ENCODE measurements at places on chromosomes 12 and 14.

DNA sequence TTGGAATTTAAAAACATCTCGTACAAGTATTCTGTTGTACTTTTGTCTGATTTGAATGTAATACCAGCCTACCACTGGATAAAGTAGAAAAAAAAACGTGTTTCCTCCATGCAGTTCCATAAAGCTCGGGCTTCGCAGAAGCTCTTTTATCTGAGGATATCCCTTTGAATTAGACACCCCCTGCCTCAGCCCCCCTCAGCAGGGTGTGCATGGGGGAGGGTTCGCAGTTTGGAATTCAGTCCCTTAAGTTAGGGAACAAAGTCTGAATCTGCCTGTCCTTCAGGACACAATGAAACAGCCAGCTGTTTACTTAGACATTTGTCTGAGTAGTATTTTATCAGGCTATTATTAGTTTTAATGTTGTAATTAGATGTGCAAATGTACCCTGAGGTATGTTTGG is 234.0 kb upstream of the CAND1 start:
- DNase-seq = no peak

GRCh38 chr12:89928467-89928866 is 219.8 kb upstream of the ATP2B1 start:
- no peak for DNase-seq

DNA sequence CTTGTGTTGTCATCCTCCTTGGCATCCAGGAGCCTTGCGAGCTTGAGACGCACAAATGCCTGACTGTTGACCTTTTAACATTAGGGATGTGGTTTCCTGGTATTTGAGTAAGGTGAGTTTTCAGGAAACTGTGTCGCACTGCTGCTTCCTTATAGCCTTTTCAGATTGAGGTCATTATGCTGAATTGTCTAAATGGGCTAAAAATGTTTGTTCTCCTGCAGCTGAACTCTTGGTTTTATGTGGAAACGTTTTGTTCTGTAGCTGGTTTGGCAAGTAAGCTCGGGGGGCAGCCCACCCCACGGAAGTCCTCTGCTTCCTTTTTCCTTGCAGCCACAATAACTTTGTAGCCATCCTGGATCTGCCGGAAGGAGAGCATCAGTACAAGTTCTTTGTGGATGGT is 5.7 kb downstream of the PRKAB1 start:
- no peak for DNase-seq

DNA sequence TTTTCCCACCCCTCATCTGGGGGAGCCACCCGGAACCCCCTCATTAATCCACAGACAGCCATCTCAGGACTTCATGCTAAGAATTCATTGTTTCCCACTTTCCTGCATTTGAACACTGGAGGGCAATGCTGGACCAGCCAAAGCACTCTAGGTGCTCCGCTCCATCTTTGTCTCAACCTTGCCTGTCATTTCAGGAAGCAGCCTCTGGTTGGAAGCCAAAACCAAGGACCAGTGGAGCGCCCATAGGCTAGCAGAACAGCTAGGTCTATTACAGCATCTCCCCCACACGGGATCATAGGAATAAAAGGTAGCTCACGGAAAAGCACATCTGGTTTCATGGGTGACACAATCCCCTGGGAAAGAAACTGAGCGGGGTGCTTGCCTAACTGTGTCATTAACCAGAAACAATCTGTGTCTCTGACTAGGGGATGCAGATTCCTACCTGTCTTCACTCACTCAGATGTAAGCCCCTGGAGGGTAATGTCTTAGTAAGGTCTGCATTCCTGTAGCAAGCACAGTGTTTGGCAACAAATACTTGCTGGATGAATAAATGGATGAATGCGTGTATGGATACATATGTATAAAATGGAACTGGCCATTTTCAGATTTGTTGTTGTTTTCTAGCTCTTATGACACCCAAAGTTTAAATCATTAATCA is 197.0 kb downstream of the DAD1 start:
- DNase-seq = no peak

DNA sequence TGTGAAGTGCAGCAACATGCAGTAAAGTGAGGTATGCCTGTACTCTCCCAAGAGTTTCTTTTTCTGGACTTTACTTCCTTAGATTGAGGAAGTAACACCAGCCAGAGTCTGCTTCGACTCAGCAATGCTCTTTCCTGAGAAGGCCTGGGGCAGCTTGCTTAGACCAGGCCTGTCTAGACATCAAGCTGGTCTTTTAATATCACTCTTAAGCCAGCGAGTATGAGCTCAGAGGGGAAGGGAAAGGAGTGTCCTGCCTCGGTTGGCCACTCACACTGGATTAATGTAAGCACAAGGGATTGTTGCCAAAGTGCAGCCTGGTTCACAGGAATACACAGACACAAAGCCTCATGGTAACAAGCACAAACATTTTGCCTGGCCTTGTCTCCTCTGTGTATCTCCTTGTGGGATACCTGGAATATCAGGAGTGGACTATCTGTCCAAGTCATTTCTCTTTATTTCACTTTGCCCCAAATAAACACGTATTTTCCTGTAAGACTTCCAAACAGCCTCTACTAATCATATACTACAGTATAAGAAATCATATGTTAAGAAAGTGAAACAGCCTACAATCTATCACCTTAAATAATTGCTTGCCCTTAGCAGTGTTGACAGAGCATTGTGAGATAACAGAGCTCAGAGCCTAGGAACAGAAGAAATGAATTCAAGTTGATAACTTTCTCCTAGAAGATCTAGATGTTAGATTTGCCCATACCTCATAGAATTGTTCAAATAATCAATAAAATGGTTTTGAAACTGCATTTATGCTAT is 121.2 kb upstream of the DAAM1 start:
- no peak for DNase-seq

- no peak for DNase-seq
Measured at GRCh38 chr12:29035112-29035511, 114.0 kb upstream of the FAR2 start.

DNA sequence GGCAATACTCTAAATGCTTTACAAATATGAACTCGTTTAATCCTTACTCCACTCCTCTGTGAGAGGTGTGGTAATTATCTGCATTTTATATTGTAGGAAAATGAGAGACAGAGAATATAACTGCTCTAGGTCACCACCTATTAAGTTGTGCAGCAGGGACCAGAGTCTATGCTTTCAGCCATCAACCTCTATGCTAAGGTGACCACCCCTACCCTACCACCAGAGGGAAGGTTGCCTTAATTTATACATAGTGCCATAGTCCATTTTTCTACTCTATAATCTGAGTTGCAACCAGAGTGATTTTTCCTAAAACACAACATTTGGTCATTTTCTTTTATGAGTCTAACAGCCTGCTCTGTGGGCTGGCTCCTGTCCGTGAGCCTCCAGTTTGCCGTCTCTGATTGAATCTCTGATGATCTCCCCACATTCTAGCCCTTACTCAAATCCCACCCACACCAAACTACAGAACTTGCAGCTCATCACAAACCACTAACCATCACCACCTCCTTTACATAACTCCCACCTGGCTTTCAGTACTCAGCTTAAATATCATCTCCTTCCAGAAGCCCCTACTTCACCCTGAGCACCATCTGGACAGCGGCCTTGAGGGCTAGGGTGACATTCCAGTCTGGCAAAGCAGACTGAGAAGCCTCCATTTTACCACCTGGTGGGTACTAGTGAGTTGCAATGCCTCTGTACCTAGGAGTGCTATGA is 126.6 kb downstream of the PPM1H start:
- no peak for DNase-seq

- no peak for DNase-seq
Measured at GRCh38 chr14:39440975-39441374, 8.7 kb upstream of the FBXO33 start.

- DNase-seq = no peak
Measured at GRCh38 chr12:127295630-127296029, 971.3 kb upstream of the TMEM132C start.

- no peak for DNase-seq
Measured at GRCh38 chr14:101895256-101895655, 69.1 kb upstream of the DYNC1H1 start.

DNA sequence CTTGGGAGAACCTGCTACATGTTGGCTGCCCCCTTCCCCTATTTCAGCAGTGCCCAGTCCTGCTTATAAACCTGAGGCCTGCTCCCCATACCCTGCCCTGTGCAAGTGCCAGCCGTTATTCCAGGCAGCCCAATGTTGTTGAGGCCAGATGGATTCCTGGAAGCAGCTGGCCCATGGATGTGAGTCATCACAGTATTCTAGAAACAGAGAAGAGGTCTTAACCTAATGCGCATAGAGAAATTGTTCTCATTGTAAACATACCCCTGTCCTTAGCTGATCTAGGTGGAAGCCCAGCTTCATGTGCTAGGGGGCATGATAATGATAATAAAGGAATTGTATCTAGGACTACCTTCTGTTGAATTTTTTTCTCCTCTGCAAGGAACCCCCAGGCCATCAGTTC is 69.7 kb downstream of the TSPAN11 start:
- DNase-seq = no peak

DNA sequence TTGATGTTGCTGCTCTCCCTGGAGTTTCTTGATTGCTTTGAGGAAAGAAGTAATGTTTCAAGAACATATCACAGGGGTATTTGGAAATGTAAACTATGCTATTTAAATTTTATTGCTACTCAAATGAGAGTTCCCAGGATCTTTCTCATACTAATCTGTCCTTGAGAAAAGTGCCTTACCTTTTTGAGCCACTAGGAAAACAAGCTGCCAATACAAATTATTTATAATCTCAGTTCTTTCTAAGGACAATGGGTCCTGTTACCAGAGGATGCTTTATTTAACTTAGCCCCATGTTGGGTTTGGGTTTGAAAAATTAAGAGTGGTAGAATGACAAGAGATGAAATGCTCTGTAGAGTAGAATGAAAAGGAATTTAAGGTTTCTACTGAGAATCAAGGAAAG is 258.2 kb upstream of the PRKD1 start:
- no peak for DNase-seq

- DNase-seq = no peak
Measured at GRCh38 chr14:96960598-96961116, 163.5 kb downstream of the VRK1 start.

- peak; percentile 96 for DNase-seq
Measured at GRCh38 chr14:59188461-59189090, at the start of gene DAAM1. DAAM1 (plus strand) TSS chr14:59188667; CDS start chr14:59263478, 74,811 bp downstream.

DNA sequence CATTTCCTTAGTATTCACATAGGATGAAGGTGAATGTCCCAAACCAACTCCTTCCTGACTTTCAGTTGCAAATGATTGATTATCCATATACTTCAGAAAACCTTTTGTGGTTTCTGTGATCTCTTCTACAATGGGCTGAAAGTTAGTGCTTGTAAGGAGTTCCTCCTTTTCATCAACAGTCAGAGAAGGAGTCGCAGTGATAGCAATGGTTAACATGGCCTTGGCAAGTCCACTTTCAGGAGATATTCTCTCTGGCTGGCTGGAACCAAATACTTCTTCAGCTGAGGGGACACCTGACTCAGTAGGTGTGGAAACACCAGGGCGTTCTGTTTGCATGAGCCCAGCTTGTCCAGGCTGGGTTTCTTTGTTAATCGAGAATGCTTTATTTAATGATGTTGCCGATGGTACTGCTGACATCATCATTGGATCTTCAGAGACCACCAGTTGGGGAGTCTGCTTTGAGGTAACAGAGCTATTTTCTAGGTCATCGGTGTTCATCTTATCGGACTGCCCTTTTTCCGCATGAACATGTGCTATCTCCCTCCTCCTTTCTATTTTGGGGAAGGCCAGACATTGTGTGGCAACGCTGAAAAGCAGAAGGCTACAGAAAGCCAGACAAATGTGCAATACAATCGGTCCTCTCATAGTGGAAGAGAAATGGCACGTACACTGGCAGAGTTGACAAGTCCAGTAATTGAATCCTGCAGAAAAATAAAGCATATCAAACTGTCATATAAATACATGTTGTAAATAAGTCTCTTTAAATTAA is 13.1 kb downstream of the ARMH4 start:
- no peak for DNase-seq

- DNase-seq = peak; percentile 8
Measured at GRCh38 chr14:68359837-68360552, 432.9 kb downstream of the ZFP36L1 start.

DNA sequence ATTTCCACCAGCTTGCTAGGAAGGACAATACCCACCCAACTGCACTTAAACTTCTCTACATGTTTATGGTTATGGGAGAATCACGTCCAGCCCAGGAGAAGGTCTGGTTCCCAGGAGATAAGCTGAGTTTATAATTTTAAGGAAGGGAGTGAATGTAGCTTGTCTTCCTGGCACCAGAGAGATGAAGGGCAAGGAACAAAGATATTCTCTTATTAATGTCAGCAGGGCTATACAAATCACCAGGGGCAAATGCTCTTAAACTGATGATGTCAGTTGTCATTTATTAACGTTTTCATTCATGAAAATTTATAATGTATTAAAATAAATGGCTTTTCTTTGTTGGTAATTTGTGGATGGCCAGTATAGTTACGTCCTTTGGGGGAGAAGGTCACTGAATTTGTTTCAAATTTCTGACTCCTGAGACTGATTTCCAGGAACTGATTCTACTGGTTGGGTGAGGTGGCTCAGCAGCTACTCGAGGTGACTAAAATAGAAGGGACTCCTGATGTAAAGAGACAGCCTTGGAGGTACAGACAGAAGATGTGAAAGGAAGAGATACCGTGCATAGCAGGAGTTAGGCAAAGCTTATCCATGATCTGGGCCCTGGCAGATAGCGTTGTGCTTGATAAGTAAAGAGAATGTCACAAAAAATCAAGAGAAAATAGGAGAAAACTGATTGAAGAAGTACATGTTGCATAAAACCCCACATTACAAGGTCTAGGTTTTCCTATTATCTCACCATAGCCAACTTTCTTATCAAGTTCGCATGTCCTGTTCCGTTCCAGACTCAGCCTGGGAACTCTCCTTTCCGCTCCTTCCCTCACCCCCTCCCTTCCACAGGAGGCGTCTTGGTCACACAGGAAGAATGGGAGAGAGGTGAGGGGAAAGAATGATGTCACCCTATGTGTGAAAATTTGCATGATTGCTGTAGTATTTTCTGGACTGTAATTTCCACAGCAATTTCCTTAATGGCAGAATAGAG is 367.1 kb upstream of the FAR2 start:
- DNase-seq = no peak

DNA sequence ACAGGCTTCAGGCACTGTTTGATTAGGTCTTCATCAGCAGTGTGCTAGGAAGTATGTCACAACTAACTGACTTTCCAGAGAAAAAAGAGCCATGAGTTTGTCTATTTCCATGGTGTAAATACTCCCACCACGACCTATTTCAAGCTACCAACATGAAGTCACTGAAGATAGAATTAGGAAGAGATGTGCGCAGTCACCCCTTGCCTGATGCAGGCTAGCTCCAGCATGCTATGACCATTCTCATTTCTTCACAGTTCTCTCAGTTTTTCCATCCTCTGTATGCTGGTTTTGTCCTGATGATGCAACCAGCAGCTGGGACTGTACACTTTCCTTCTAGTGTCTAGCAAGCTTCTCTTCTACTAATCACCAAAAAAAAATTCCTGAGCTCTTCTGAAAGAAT is 191.6 kb upstream of the NUDT4 start:
- DNase-seq = peak; percentile 20

GRCh38 chr12:49515266-49515665 is 23.6 kb upstream of the KCNH3 start:
- no peak for DNase-seq

GRCh38 chr12:103301642-103302591 is 193.9 kb downstream of the C12orf42 start:
- no peak for DNase-seq

GRCh38 chr12:25825446-25825845 is 133.0 kb upstream of the RASSF8 start:
- no peak for DNase-seq

Measured in stimulated activated CD4-positive, alpha-beta T cell treated with anti-CD3 and anti-CD28 coated beads, Interleukin-1b, Interleukin-23, amount 100 ng/mL, for 48 hours (primary cell).